NCI-H1105 treated with DMSO at 0.1 percent for 48 hours (cell line): ENCODE measurements at places on chromosomes 13 and 19.

DNA sequence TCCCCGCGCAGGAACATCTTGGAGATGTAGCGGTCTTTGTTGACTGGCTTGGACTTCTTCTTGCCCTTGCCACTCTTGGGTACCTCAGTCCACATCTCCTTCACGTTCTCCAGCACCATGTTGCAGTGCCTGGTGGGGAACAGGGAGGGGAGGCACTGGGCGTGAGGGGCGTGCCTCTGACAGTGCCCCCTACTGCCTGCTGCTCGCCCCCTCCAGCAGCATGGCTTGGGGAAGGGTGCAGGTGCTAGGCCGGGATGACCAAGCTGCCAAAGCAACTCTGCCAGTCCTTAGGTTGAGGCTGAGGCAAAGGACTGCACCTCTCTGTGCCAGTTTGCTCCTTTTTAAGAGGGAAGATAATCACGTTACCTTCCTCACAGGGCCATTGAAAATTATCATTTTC lies 4.2 kb downstream of the SNRPD2 start:
- no peak for DNase-seq

- DNase-seq, result no peak
These were observed 13.9 kb upstream of the OVOL3 start for GRCh38 chr19:36097036-36097435.

DNA sequence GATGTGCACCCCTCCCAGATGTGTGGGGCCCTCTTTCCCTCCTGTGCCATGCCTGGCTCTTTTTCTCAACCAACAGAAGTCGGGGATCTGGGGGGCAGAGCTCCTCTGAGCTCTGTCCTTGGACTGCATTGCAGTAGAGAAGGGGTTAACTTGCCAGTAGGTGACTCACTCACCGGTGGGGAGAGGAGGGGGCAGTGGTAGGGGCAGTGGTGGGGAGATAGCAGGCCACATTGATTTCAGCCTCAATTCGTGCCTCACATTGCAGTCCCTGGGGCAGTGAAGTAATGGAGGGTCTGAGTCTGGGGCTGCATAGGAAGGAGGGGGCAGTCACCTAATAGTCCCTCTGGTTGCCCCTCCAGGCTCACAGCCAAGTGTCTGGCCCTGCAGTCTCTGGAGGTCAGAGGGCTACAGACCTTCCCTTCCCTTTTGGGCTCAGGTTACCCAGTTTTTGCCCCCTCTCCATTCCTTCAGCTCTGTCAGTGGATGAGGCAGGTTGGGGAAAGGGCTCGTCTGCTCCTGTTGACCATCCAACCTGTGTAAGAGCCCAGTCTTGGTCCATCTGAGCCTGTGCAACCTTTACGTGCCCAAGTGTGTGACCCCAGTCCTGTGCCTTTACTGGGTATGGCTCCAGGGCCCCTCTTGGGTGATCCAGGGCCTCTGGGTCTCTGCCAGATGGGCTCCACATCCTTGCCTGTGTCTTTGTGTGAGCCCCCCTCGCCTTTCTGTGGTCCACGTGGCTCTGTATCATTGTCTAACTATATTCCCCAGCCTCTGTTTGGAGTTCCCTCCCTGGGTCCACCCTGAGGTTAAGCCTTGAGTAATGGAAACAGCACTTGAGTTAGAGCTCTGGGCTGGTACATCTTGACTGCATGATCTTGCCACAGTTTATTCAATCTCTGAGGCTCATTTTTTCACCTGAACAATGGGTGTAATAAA lies 13.0 kb downstream of the CIC start:
- DNase-seq, result no peak

GRCh38 chr19:17716309-17716929 lies 2.9 kb upstream of the MAP1S start:
- DNase-seq, result no peak

DNA sequence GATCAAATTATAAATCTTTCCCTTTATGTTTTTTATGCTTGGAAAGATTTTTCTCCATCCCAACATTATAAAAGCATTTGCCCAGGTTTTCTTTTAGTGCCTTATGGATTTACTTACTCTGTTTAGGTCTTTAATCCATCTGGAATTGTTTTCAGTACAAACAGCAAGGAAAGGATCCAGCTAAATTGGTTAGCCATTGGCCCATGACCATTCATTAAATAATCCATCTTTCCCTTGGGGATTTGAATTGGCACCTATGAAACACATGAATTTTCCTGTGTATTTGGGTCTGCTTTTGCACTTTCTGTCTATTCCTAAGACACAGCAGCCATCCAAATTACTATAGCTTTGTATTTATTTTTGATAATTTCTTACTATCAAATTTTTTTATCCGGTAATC lies 28.8 kb upstream of the SHKBP1 start:
- no peak for DNase-seq

DNA sequence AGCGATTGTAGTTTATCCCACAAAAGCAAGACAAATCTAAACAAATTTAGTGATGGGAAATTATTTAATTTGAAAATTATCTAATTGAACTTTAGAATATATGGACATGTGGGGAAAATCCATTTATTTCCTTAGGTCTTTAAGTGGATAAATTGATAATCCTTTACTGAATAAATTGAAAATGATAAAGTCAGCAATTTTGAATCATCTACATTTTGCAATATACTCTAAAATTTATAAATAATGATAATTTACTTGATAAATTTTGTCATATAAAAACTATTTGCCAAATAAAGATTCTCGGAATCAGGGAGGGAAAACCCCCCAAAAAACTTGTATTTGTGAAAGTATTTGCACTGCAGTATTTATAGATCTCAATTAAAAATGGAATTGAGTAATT lies 875.3 kb upstream of the SLITRK5 start:
- no peak for DNase-seq

DNA sequence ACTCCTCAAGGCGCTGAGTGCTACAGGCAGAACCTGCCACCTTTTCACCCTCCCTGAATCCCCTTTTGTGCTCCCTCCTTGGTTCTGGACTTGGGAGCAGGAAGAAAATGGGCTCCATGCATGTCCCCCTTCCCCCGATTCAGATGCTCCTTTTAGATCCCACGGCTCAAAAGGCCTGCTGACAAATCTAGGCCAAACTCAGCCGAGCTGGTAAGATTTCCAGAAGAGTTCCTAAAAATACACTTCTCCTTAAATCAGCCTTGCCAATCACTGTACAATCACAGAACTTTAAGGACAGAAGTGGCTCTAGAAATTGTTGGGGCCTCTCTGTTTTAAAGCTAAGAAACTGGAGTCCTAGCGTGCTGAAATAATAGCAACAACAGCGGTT lies 37.3 kb downstream of the MBNL2 start:
- DNase-seq, result no peak

- DNase-seq, result no peak
These were observed 6.2 kb upstream of the SPART start for GRCh38 chr13:36352350-36352749.

- DNase-seq, result peak; percentile 32
These were observed 155.3 kb downstream of the KCNRG start for GRCh38 chr13:50170447-50171037.

DNA sequence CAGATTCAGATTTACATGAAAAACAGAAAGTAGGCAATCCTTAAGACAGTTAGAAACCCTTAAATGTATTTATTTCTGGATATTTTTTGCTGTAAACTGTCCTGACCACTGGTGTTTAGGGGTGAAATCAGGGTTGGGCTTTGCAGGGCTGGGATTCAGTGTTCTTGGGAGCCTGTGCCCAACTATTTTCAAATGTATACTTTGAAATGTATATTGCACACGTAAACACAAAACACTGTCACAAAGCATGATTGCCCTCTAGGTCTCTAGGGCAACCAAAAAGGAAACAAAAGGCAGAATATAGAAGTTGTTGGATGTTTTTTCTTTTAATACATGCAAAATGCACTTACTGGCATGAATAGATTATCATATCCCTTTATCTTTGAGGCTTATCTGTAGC lies 1185.4 kb downstream of the DIAPH3 start:
- DNase-seq, result no peak

DNA sequence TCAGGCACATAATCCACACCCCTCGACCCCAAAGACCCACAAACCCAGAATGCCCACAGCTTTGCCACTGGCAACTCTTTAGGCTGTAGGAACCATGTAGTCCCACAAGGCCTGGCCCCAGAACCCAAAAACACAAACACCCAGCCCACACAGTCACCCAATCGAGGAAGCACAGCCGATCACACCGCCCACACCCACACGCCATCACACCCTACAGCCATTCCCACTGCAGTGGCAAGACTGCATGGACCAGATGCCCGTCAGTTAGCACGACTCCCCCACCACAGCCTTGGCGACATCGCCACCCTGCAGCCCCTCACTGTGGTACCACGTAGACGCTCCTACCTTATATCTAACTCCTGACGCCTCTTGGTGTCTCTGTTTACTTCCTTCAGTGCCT lies 24.0 kb upstream of the MEIS3 start:
- no peak for DNase-seq

DNA sequence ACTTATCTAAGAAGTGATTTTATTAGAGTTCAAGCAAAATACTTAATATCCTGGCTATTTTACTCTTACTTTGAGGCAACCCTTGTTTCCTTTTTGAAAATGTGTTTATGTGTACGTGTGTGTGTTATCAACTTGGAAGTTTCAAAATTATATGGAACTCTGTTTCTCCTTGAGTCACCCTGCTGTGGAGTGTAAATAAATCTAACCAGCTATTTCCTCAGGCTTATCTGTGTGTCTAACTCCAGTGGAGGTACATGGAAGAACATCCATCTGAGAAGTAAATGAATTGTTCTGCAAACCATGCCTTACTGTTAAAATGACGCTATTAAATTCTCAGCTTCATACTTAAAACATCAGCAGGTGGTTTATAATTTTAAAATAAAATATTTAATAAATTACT lies 583.4 kb upstream of the SLITRK5 start:
- no peak for DNase-seq

DNA sequence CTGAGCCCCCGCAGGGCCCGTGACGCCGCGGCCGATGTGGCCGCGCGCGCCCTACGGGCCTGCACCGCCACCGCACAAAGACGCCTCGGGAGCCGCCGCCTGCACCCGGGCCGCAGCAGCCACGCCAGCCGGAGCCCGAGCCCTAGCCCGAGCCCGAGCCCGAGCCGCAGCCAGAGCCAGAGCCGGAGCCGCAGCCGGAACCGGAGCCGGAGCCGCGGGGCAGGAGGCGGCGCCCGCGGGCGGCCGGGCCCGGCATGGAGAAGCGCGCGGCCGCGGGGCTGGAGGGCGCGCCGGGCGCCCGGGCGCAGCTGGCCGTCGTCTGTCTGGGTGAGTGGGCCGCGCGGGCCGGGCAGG lies 379 bp downstream of the LRP3 start:
- no peak for DNase-seq

- DNase-seq, result no peak
These were observed 5.8 kb downstream of the ZNF221 start for GRCh38 chr19:43956827-43957226.

GRCh38 chr19:8478598-8478997 lies 23.8 kb downstream of the PRAM1 start:
- DNase-seq, result no peak

GRCh38 chr13:97002581-97002980 lies 8.3 kb upstream of the OXGR1 start:
- no peak for DNase-seq

- no peak for DNase-seq
These were observed 11.4 kb upstream of the PEPD start for GRCh38 chr19:33532859-33533460.

DNA sequence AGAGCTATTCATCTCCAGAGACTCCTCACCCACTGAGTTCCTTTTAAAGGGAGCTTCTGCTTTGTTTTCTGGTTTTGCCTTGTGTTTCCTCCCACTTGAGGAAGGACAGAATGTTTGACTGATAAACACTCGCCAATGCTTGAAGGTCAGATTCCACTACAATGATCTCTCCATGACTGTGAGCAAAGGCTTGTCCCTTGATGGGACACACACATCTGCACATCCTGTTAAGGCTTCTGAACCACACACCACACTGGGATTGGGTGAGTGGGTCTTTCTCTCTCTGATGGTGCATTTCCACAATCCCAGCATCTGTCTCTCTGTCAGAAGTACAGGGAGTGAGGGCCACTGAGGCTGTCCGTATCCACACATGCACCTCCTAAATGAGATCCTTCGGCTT lies 245.3 kb downstream of the IRS2 start:
- DNase-seq, result no peak

GRCh38 chr19:8577247-8577646 lies at the start of gene MYO1F:
Gene MYO1F (minus strand): TSS chr19:8577442. CDS start chr19:8577309, 133 bp downstream.
- no peak for DNase-seq

GRCh38 chr13:97282705-97283104 lies 60.6 kb downstream of the MBNL2 start:
- DNase-seq, result no peak

DNA sequence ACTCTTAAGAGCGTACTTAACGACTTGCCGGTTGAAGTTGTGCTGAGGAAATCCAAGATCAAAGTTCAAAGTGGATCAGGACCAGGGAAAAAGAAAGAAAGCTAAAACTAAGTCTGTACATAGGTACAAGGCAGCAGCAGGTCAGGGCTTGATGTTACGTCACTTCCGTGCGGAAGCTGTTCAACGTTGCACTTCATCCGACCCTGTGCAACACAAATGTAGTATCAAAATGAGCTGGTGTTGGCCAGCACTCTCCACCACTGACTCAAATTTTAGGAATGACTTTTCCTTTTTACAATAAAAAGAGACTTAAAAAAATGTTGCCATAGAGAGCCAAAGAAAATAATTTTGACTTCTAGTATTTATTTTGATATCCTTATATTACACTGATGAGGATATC lies 1315.4 kb downstream of the EFNB2 start:
- no peak for DNase-seq

- no peak for DNase-seq
These were observed 7.5 kb upstream of the LRP3 start for GRCh38 chr19:33186431-33187182.

DNA sequence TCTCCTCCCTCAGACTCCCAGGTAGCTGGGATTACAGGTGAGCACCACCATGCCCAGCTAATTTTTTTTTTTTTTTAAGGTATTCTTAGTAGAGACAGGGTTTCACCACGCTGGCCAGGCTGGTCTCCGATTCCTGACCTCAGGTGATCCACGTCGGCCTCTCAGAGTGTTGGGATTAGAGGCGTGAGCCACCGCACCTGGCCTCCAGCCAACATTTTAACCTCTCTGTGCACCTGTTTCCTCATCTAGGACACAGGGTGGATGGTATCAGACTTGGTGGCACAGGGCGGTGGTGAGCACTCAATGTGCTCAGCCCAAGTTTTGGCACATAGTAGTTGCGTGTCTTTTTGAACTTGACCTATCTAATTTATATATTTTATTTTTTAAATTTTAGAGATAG lies 12.5 kb downstream of the APBA3 start:
- DNase-seq, result no peak

DNA sequence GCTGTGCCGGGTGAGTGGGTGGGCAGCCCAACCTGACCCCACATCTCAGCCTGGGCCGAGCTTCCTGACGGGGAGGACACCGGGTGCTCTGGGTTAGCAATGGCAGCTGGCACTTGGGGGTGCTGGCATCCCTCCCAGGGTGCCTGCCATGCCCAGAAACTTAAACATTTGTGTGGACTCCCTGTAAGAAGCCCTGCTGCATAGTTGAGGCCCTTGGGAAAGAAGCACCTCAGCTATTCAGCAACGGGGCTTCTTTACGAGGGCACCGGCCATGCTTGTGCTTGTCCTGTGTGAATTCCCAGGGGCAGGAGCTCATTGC lies 33.8 kb upstream of the MEDAG start:
- no peak for DNase-seq
